ENCODE measurements at places on chromosomes 16 and 17. TPM values are rescaled to one million over a fixed set of nuclear protein-coding genes. Genes with fewer than 3 reads are reported as not detected.

Gene HSF4
- total RNA-seq = 17.0 TPM

Gene HBZ
- total RNA-seq = not detected

Gene NPIPB13
- total RNA-seq = 51.4 TPM

Gene ST6GALNAC1
- total RNA-seq = not detected

Gene CCL2
- not detected for total RNA-seq

Gene TPPP3
- not detected for total RNA-seq

Gene SEPTIN12
- total RNA-seq = not detected

Gene PYY
- total RNA-seq = not detected

Gene COX6A2
- not detected for total RNA-seq

Gene SDK2
- total RNA-seq = 0.32 TPM

Gene CRISPLD2
- 0.53 TPM for total RNA-seq

Gene P2RX5
- 173 TPM for total RNA-seq

Gene HS3ST4
- total RNA-seq = not detected

Gene KRT24
- total RNA-seq = not detected

Gene GP1BA
- total RNA-seq = not detected

Gene MYH11
- 33.8 TPM for total RNA-seq

Gene ZACN
- 1.2 TPM for total RNA-seq
